ENCODE measurements at places on chromosomes 5 and 9.
A peak's percentile ranks its signal among the peaks of the same experiment; 100 is the strongest.

GRCh38 chr5:15933259-15934207 is 246.1 kb downstream of the MARCHF11 start:
- no peak for DNase-seq

GRCh38 chr5:67176936-67177335 is 19.7 kb downstream of the CD180 start:
- DNase-seq: no peak

DNA sequence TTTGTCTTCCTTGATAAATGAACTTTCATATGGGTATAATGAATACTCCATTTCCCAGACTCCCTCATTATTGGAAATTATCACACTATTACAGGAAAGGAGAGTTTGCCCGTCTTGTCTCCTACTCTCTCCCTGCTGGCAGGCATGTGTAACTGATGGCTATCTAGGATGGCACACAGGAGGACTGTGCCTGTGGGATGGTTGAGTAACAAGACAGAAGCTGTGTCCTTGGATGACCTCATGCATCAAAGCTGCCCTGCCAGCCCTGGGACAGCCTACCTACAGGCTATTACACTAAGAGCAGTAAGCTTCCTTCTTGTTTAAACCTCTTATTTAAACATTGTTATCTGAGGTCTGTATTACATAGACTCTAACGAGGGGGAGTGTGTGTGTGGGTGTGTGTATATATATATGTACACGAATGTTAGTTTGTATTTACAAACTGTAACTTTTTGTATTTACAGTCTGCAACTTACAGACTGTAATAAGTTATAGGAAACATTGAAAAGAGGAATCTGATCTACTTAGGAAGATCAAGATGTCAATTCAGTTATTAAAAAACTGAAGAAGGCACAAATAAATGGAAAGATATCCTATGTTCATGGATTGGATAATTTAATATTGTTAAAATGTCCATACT is 247.6 kb upstream of the ACO1 start:
- no peak for DNase-seq

- DNase-seq: peak; percentile 51
These were observed 63.9 kb downstream of the PCDH1 start for GRCh38 chr5:141814064-141814964.

GRCh38 chr9:85158512-85158911 is 489.0 kb downstream of the NTRK2 start:
- DNase-seq: peak; percentile 14

DNA sequence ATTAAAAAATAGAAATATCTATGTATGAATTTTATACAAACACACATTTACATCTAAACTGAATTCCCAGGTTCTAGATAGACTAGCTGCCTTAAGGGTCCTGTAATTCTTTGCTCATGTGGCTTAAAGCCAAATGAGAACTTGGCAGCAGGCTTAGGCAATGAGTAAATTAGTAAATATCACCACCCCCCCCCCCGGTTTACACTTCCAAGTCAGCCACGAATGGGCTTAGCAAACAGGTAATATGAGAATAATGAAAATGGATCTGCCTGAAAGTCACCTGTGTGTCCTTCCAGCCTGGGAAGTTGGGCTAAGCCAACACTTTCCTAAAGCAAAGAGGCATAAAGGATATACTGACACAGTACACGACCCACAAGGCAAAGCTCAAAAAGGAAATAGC is 108.6 kb downstream of the KLHL3 start:
- DNase-seq: peak; percentile 93

DNA sequence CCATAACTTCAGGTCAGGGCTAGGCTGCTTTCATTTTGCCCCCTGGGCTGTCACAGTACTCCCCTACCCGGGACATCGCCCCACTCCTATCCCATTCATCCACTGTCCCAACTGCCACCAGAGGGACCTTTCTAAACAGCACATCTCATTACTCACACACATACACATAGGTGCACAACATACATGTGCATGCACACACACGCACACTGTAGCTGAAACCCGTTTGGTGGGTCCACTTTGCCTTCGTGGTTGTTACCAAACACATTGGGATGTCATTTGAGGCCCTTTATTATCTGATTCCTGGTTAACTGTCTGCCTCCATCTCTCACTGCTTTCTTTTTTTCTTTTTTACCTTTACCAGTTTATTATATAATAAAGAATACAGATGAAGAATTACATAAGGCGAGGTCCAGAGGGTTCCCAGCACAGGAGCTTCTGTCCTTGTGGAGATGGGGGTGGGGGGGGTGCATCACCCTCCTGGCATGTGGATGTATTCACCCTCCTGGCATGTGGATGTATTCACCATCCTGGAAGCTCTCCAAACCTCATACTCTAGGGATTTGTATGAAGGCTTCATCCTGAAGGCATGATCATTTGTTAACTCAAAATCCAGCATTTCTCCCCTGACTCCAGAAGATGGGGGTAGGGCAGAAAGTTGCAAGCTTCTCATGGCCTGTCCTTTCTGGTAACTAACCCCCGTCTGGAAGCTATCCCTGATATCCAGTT is 186.0 kb downstream of the GOLPH3 start:
- no peak for DNase-seq

DNA sequence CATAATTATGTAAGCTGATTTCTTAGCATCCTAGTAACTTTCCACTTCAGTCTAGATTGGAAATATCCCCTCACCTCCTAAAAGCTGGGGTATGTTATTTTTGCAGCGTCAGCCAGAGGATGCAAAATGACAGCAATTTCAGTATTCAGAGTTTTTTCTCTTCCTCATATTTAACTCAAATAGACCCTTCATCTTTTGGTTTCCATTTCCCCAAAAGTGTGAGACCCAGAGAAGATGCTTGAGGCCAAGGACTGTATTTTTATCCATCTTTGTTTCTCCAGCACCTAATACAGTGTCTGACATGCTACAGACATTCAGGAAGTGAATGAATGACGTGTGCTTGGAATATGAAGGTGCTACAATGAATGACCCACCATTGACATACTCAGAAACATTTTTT is 75.5 kb upstream of the RANBP3L start:
- DNase-seq: no peak

DNA sequence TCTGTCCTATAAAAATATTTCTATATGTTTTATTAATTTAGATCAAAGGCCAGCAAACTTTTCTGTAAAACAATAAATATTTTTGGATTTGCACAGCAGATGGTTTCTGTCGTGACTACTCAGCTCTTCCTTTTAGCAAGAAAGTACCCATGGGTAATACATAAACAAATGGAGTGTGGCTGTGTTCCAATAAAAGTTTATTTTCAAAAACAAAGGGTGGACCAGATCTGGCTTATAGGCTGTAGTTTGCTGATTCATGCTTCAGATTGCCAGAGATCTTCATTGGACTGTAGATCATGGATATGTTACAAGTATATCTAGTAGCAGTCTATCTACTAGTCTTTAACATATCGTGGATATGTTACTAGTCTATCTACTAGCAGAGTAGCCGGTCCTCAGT is 590.5 kb downstream of the CSNK1G3 start:
- DNase-seq: no peak

- DNase-seq: no peak
These were observed 217.0 kb downstream of the DMRT2 start for GRCh38 chr9:1267141-1267570.

GRCh38 chr5:31116466-31117031 is 76.9 kb upstream of the CDH6 start:
- no peak for DNase-seq

DNA sequence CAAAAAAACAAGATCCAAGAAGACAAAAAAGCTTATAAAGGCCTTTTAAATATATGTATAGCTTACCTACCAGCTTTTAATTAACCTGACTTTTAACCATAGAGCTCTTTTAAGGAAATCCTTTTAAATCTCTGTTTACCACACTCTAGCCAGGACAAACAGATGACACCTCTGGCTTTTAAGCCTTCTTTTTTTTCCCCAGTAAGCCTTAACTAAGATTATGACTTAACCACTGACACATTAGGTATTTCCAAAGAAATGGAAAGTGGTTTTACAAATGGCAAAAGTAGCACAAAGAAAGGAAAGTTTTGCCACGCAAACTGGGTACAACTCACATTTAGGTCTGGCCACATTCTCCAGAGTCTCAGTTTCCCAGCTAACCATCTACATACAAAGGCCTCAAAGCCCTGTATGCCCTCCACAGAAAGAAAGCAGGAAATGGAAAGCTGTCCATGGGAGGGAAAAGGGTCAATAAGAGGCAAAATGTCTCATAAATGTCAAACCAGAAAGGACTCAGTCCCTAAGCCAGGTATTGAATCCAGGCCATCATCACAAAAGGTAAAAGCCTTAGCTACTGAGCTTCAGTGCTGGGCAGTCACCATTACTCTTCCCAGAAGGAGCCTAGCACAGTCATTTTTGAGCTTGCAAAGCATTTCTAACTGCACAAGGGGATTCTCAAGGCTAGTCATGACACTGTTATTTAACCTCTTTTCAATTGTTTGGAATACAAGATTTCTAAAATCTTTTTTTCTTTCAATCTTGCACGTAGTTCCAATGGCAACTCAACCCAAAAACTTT is 19.7 kb downstream of the TMEM161B start:
- DNase-seq: no peak

GRCh38 chr5:172243302-172243701 is 40.3 kb downstream of the UBTD2 start:
- DNase-seq: no peak

DNA sequence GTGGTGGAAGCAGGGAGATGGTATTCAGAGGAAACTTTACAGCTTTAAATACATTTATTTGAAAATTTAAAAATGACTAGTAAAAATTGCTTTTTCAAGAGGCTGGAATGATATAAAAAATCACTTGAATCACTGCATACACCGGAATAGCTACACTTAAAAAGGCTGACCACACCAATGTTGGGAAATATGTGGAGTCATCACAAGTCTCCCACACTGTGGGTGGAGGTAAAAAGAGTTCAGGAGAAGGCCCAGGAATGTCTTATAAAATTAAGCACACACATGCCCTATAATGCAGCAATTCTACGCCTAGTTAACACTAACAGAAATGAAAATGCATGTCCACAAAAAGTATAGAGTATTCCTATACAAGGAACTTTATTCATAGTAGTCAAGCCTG is 198.1 kb downstream of the ROR2 start:
- DNase-seq: no peak

GRCh38 chr9:93267091-93267541 is 83.2 kb downstream of the WNK2 start:
- DNase-seq: no peak

- DNase-seq: peak; percentile 38
These were observed 107.8 kb upstream of the ATP10B start for GRCh38 chr5:160959804-160960203.

DNA sequence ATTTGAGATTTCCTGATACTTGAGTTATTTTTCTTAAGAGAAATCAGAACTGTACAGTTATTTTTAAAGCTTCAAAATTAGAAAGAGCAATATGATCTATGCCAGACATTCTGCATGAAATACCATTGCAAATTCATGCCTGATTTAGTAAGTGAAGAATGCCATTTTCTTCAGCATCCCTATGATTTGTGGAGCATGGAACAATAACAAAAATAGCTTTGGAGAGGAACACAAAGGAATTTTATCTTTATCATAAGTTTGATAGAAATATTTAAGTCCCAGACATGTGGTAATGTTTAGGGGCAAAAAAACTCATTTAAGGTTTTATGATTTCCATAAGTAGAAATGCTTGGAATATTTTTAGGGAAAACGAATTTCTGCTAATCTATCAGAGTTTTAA is 1863.4 kb downstream of the EFNA5 start:
- DNase-seq: no peak

DNA sequence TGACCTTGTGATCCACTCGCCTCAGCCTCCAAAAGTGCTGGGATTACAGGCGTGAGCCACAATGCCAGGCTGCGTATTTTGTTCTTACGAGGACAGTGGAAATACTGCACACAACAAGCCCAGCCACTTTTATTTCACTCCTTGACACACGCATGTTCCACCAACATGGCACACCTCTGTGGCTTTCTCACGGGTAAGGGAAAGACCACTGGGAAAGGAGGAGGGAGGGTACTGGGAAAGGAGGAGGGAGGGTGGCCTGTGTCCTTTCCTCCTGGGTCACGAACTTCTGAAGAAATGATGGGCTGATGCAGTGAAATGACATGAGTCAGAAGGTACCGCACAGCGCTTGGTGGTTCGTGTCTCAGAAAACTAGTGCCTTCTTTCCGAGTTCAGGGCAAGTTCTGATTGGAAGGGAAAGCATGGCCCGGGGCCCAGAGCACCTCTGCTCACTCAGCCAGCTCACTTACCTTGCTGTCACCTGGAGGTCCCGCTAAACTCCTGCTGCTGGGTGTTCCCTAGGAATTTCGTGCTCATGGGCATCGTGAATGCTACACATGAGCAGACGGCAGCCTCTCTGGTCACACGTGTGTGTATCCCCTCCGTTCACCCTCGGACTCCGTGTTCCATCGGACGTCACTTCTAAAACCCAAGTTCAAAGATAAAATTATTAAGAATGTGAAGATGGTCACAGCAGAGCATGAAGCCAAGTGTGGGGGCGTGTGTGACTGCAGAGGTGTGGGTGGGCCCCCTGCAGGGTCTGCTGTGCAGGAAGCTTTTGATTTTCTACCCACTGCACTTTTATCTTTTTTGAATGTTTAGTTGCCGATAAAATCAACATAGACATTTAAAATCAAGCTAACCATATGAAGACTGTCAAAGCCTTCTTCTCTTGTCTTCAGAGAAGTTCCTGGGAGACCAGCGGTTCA is 42.9 kb downstream of the LAMC3 start:
- no peak for DNase-seq

- DNase-seq: peak; percentile 12
These were observed 260.9 kb upstream of the TUT7 start for GRCh38 chr9:86614871-86615849.

DNA sequence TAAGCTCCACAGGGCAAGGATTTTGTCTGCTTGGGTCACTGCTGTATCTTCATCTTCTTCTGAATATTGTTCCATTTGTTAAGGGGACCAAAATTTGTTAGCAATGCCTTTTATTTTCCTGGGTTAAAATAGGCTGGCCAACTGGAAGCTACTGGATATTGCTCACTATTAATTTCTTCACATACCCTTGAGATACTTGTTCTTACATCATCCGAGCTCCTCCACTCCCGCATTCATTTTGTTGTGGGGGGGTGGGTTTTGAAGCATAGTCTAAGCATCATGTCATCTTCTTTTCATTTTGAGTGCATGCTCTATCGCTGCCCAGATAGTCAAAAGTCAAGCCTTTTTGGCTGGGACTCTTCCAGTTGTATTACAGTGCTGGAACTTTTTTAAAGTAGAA is 42.5 kb upstream of the PIK3R1 start:
- DNase-seq: no peak

DNA sequence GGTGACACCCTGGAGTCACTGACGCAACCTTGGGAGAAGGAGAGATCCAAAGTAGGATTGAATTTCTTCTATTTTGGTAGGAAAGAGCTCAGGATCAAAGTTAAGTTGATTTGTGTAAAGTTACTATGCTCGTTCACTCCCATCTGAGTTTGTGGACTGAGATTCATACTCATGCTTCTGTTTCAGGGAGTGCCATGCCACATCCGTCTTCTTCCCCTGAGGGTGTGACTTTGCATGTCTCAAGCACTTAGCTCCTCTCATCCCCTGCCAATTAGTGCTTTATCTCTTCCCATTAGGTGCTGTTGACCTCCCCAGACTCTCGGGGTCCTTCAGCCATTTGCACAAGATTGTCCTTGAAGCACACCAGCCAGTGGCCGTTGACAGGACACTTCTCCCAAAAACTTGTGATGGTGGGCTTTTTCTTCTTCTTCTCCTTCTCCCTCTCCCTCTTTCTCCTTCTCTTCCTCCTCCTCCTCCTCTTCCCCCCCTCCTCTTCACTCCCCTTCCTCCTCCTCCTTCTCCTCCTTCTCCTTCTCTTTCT is 232.2 kb upstream of the KLF4 start:
- no peak for DNase-seq

GRCh38 chr5:172527559-172527958 is 73.2 kb upstream of the SH3PXD2B start:
- DNase-seq: no peak
